Common myeloid progenitor, CD34-positive (primary cell): ENCODE measurements at places on chromosomes 6 and 20.

DNA sequence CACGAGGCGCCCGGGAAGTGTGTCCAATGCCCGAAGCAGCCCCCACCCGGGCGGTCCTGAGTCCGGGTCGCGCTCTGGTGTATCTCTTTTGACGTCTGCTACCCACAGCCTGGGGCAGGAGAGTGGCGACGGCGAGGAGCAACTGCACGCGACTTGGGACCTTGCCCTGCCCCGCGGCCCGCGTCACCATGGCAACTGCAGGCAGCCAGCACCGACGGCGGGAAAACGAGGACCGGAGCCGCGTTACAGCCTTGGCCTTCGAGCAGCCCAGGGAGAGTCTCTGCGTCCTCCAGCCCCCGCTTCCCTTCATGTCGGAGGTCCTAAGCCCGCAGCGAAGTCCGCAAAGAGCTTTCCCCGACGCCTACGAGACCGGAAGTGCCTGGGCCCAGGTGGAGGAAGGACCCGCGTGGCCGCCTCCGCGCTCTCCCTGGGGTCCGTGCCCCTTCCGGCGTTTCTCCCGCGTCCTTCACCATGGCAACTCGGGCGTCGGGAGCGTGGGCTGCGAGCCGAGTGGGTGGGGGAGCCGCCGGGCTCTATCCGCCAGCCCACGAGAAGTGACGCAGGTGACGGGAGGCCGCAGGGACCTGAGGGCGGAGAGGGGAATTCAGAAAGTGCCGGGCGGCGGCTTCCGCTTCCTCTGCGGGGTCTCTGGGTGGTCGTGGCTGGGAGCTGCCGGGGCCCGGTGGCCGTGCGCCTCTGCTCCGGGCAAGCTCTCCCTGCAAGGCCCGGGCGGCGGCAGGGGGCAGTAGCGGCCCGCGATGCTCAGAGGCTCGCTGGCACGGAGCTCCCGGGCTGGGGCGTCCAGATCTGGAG, 88.6 kb upstream of the TGM3 start:
- DNase-seq = peak; percentile 77
- H3K4me1 ChIP-seq = peaks cover 13% of the 10 kb centered on the region
- peak overlapping the region; percentile 68 for H3K4me3 ChIP-seq
- H3K27ac ChIP-seq = no peak overlapping the region
- H3K36me3 ChIP-seq = no peaks in the 10 kb centered on the region
- H3K27me3 ChIP-seq = peaks cover 5% of the 10 kb centered on the region

DNA sequence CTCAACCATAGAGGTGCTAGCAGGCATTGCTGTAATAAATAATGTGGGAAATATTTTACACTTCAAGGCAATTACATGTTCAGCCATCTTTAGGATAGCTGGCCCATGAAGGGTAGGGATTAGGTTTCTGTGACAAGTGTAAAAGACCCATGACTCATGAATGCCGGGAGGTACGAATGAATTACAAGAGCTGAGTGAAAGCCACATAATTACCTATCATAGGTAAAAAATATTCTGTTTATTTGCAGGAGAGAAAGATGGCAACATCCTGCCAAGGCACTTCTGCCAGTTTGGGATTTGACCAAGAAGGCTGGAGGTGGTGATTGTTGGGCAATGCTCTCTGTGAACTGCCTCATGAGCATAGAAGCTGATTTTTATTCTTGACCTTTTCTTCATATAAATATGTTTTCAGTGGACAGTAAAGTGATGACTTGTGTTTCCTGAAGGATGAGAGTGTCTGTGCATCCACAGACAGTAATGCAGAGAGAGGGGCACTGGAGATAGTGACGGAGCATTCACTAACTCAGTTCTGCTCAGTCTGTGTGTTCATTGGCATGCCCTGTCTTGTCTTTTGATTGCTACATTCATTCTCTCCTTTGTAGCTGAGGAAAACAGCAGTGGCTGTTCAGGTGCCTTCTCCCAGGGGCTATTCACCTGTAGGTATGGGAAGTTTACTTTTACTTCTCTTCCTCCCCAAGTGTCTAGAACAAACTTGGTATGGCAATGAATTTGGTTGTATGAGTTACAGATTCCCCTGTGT, 481.1 kb downstream of the TFAP2B start:
- DNase-seq = no peak
- no peaks in the 10 kb centered on the region for H3K27me3 ChIP-seq
- H3K4me3 ChIP-seq = no peak overlapping the region

GRCh38 chr6:107185391-107185970, 70.2 kb upstream of the BEND3 start:
- no peaks in the 10 kb centered on the region for H3K27me3 ChIP-seq
- no peaks in the 10 kb centered on the region for H3K4me1 ChIP-seq
- no peak overlapping the region for H3K27ac ChIP-seq
- DNase-seq = no peak
- H3K4me3 ChIP-seq = no peak overlapping the region

DNA sequence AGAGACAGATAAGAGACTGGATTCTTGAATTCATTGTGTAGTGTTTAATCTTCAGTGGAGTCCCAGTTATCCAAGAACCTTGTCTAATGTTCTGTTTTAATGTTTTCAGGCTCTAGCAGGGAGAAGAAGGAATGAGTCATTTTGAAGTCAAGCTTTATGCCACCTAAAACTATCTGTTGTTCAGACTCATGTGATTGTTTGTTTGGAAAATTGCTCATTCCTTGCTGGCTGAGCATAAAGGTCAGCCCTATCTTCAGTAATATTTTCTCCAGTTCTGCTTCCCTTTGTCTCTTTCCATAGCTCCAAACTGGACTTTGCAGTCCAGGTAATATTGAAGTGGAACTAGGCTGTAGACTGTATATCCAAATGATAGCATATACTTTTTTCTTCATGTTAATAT, 34.2 kb downstream of the CLVS2 start:
- DNase-seq = no peak
- no peak overlapping the region for H3K27ac ChIP-seq
- H3K4me3 ChIP-seq = no peak overlapping the region

GRCh38 chr6:142944124-142945048, 590 bp downstream of the HIVEP2 start:
- peak; percentile 98 for DNase-seq
- peaks cover 48% of the 10 kb centered on the region for H3K4me1 ChIP-seq
- H3K27ac ChIP-seq = peak overlapping the region; percentile 95

DNA sequence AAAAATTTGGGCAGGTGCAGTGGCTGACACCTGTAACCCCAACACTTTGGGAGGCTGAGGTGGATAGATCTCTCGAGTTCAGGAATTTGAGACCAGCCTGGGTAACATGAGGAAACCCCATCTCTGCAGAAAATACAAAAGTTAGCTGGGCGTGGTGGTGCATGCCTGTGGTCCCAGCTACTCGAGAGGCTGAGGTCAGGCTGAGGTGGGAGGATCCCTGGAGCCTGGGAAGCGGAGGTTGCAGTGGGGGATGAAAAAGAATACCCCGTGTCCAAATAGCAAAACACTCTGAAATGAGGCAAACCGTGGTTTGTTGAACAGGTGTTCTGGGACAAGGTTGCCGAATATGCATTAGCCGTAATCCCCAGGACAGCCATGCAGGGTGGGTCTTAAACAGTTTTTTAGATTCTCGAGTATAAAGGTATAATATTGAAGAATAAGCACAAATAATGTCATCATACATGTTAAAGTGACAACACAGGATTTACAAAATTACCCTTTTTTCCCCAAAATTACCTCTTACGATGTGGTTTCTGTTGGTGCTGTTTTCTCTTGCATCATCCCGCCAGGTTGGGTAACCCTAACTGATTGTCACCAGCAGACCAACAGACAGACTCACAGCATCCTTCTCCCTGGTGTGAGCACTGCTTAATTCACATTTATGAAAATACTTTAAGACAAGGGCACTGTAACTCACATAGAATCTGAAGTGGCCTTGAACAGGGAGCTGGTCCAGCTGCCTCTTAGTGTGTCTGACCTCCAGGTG, 9.1 kb downstream of the DNAJC5 start:
- no peak for DNase-seq
- peaks cover 3% of the 10 kb centered on the region for H3K4me1 ChIP-seq
- H3K36me3 ChIP-seq = peaks cover 10% of the 10 kb centered on the region
- H3K27ac ChIP-seq = no peak overlapping the region
- no peak overlapping the region for H3K4me3 ChIP-seq

DNA sequence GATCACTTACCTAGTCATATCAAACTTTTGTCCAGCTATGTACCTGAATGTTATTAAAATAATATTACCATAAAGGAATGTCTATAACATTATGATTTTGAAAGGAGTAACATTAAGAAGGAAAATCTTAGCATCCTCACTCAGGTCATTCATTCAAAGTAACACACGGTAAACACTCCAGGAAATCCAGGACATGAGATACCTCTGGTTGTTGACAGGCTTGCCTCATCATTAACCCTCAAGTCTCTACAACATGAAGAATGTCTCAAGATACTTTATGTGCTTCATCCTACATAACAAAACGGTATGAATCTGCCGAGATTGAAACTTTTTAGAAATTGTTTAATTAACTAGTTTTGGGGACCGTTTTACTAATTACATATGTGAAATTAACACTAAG, 690 bp upstream of the FILIP1 start:
- no peak overlapping the region for H3K4me3 ChIP-seq
- H3K4me1 ChIP-seq = no peaks in the 10 kb centered on the region
- no peaks in the 10 kb centered on the region for H3K36me3 ChIP-seq
- H3K27me3 ChIP-seq = peaks cover 8% of the 10 kb centered on the region

DNA sequence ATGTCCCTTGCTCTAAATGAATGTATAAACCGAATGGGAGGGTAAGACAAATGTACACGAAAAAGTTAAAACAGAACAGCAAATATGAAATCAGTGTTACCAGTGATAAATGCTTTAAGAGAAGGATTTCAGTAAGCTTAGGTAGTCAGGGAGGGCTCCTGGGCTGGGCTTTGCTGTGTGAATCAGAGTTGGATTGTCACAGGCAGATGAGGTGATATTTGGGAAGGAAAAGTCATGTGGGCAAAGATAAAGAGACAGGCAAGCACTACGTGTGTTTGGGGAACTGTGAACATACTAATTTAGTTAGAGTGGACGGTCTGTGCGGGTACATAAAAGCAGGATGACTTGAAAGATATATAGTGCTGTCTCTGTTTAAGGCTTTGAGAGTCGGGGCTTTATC, 114.8 kb downstream of the CRYBG1 start:
- H3K4me1 ChIP-seq = peaks cover 18% of the 10 kb centered on the region
- DNase-seq = no peak
- no peaks in the 10 kb centered on the region for H3K27me3 ChIP-seq
- no peak overlapping the region for H3K4me3 ChIP-seq

DNA sequence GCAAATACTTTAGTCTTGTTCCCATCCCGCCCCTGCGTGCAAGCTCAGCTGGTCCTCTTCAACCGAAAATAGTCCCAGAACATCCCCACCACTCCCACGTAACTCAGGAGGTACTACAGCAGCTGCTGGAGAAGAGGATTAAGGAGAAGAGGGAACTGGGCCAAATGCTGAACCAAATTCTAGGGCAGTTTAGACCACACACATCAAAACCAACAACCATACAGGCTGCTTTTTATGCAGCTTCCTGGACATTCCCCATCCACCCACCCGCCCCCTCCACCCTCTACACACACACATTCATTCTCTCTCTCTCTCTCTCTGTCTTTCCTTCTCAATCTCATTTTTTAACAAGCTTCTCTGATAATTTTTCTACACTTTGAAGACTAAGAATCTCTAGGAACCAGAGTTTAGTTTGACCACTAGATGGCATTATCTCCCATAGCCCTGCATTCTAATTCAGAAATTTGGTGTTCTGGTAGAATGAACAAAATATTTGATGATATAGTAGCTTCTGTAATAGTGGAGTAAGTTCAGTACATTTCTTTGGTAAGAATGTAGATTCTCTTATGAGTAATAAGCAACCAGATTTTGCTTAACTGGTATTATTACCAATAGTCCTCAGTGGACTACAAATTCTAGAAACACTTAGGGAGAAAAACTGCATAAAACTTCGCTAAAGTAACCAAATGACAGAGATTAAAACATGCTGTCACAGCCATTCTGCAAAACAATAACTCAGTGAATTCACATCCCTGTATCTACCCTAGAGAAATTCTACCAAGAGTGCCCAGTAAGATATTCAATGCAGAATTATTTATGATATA, 52.1 kb upstream of the BEND6 start:
- peak; percentile 70 for DNase-seq
- H3K4me1 ChIP-seq = no peaks in the 10 kb centered on the region
- H3K27ac ChIP-seq = no peak overlapping the region

GRCh38 chr6:107711412-107712236, 112.5 kb downstream of the SCML4 start:
- H3K27me3 ChIP-seq = no peaks in the 10 kb centered on the region
- peaks cover 9% of the 10 kb centered on the region for H3K4me1 ChIP-seq
- DNase-seq = no peak
- H3K27ac ChIP-seq = no peak overlapping the region
- no peak overlapping the region for H3K4me3 ChIP-seq

- DNase-seq = peak; percentile 46
- H3K27ac ChIP-seq = no peak overlapping the region
- peaks cover 26% of the 10 kb centered on the region for H3K27me3 ChIP-seq
- H3K4me3 ChIP-seq = peak overlapping the region; percentile 69
- H3K36me3 ChIP-seq = no peaks in the 10 kb centered on the region
These were observed 828 bp downstream of the ADGRB3 start for GRCh38 chr6:68635706-68636513.

DNA sequence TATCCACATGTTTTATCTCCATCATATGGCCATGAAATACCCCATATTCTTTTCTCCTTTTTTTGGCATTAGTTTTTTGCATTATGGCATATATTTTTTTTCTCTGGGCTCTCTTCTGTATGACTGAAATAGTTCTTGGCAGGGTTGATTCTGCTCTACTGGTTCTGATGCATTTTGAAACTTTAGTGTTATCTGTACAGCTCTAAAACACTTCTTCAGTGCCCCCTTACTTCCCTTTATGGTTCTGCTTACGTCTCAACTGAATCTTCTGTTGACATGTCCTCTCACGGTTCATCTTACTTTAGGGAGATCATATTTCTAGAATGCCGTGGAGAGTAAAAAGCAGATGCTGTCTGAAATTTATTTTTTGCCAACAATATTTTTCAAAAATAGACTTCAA, 23.2 kb upstream of the TXNDC5 start:
- H3K4me3 ChIP-seq = no peak overlapping the region
- peaks cover 7% of the 10 kb centered on the region for H3K4me1 ChIP-seq
- no peak for DNase-seq
- H3K36me3 ChIP-seq = no peaks in the 10 kb centered on the region
- no peaks in the 10 kb centered on the region for H3K27me3 ChIP-seq
- no peak overlapping the region for H3K27ac ChIP-seq

DNA sequence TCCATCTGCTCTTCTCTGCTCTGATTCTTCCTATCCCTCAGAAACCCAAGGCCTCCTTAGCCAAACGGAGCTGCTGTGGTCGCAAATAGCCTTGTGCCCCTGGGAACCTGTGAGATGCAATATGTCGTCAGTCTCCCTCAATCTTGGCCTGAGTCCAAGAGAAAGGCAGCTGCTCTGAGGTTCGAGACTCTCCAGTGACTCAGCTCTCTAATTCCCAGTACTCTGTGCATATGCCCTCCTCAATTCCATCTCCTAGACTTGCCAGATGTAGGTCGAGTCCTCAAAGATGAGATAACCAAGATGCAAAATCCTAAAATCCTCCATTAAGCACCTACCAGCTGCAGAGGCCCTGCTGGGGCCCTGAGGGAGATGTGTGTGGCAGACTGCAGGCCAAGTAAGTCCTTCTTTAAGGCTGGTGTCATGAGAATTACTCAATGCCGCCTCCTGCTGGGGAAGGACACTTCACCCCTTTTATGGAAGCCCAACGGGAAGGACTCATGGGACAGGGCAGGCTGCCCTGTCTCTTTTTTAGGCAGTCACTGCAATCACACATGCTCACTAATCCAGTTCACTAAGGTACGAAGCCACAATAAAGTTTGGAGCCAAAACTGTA, 28.5 kb downstream of the C6orf15 start:
- no peak overlapping the region for H3K4me3 ChIP-seq
- H3K27ac ChIP-seq = no peak overlapping the region
- peak; percentile 60 for DNase-seq
- H3K36me3 ChIP-seq = no peaks in the 10 kb centered on the region
- no peaks in the 10 kb centered on the region for H3K27me3 ChIP-seq

GRCh38 chr6:167731731-167732422, 94.8 kb upstream of the AFDN start:
- no peaks in the 10 kb centered on the region for H3K4me1 ChIP-seq
- no peaks in the 10 kb centered on the region for H3K27me3 ChIP-seq
- no peak overlapping the region for H3K27ac ChIP-seq
- DNase-seq = no peak
